ENCODE measurements at places on chromosomes 4 and X. TPM values are rescaled to one million over a fixed set of nuclear protein-coding genes. Genes with fewer than 3 reads are reported as not detected.

- H3K27me3 ChIP-seq = peaks cover 14% of the 10 kb centered on the region
- H3K4me3 ChIP-seq = no peak overlapping the region
- no peaks in the 10 kb centered on the region for H3K36me3 ChIP-seq
Measured at GRCh38 chr4:154485127-154485773, 6.3 kb downstream of the DCHS2 start.

GRCh38 chr4:94127707-94128328 is 79.8 kb upstream of the SMARCAD1 start:
- no peaks in the 10 kb centered on the region for H3K36me3 ChIP-seq
- H3K27me3 ChIP-seq = no peaks in the 10 kb centered on the region
- H3K4me1 ChIP-seq = no peaks in the 10 kb centered on the region
- no peak overlapping the region for H3K4me3 ChIP-seq

GRCh38 chr4:7660176-7661039 is 225.7 kb upstream of the PSAPL1 start:
- no peaks in the 10 kb centered on the region for H3K27me3 ChIP-seq
- no peaks in the 10 kb centered on the region for H3K4me1 ChIP-seq
- H3K4me3 ChIP-seq = no peak overlapping the region
- DNase-seq = no peak
- no peak overlapping the region for H3K27ac ChIP-seq

The FAM133A gene
- not detected for total RNA-seq

The SPATA4 gene
- total RNA-seq = 0.20 TPM
